Tongue (tissue), 3 donors: ENCODE measurements at places on chromosomes 7 and 10. TPM values are rescaled to one million over a fixed set of nuclear protein-coding genes. Genes with fewer than 3 reads are reported as not detected.

The FANK1 gene
- 3.2 TPM for total RNA-seq

The GDF2 gene
- total RNA-seq: not detected

The TEX36 gene
- not detected for total RNA-seq

The SFXN2 gene
- total RNA-seq: 7.0 TPM

The COL26A1 gene
- total RNA-seq: 1.6 TPM

The CYCS gene
- total RNA-seq: 91.0 TPM

The GPR37 gene
- 4.6 TPM for total RNA-seq

The STEAP1B gene
- total RNA-seq: 3.0 TPM

The HOXA10 gene
- total RNA-seq: not detected

The GALNT11 gene
- 68.3 TPM for total RNA-seq

The GATA3 gene
- total RNA-seq: not detected

The EVX1 gene
- total RNA-seq: not detected

The PRLHR gene
- not detected for total RNA-seq

The NOS3 gene
- 7.0 TPM for total RNA-seq

The CAPZA2 gene
- total RNA-seq: 324 TPM

The RPEL1 gene
- not detected for total RNA-seq

The PODXL gene
- 43.7 TPM for total RNA-seq

The RBP4 gene
- 2.8 TPM for total RNA-seq

The OPN1SW gene
- not detected for total RNA-seq

The AP1S1 gene
- 23.6 TPM for total RNA-seq

The MSMB gene
- total RNA-seq: not detected

The DDIT4 gene
- total RNA-seq: 153 TPM

The GSTO1 gene
- total RNA-seq: 28.8 TPM

The INMT gene
- 14.5 TPM for total RNA-seq

The IQUB gene
- 1.2 TPM for total RNA-seq

The GARIN1A gene
- total RNA-seq: 0.10 TPM

The CASD1 gene
- 116 TPM for total RNA-seq

The PTPRN2 gene
- total RNA-seq: 3.1 TPM

The FXYD4 gene
- not detected for total RNA-seq

The PIK3AP1 gene
- 9.8 TPM for total RNA-seq

The TNS3 gene
- total RNA-seq: 39.7 TPM

The PHKG1 gene
- 65.2 TPM for total RNA-seq

The SH2D4B gene
- total RNA-seq: not detected

The GRM8 gene
- 0.41 TPM for total RNA-seq

The DNMBP gene
- total RNA-seq: 23.8 TPM

The AP4M1 gene
- total RNA-seq: 19.7 TPM

The RADIL gene
- total RNA-seq: 7.3 TPM

The GDF10 gene
- total RNA-seq: 32.6 TPM

The PRTFDC1 gene
- 15.4 TPM for total RNA-seq

The CALHM2 gene
- 10.1 TPM for total RNA-seq

The ZNF239 gene
- total RNA-seq: 6.6 TPM

The CALD1 gene
- 127 TPM for total RNA-seq

The PDLIM1 gene
- total RNA-seq: 41.1 TPM

The HECW1 gene
- 0.51 TPM for total RNA-seq

The CFAP43 gene
- 1.1 TPM for total RNA-seq

The FOXP2 gene
- 25.8 TPM for total RNA-seq

The GBX1 gene
- not detected for total RNA-seq

The LDB3 gene
- 314 TPM for total RNA-seq

The MAP3K8 gene
- total RNA-seq: 10.8 TPM

The SDK1 gene
- total RNA-seq: 9.9 TPM

The LIPM gene
- total RNA-seq: not detected

The ABCB4 gene
- total RNA-seq: 3.7 TPM

The MTURN gene
- 126 TPM for total RNA-seq

The KLF14 gene
- total RNA-seq: 1.1 TPM

The HEPACAM2 gene
- 0.21 TPM for total RNA-seq

The TRDMT1 gene
- 14.4 TPM for total RNA-seq

The ADGRA1 gene
- 3.3 TPM for total RNA-seq

The NKX1-2 gene
- not detected for total RNA-seq
